ENCODE measurements at places on chromosomes 16 and 17.

DNA sequence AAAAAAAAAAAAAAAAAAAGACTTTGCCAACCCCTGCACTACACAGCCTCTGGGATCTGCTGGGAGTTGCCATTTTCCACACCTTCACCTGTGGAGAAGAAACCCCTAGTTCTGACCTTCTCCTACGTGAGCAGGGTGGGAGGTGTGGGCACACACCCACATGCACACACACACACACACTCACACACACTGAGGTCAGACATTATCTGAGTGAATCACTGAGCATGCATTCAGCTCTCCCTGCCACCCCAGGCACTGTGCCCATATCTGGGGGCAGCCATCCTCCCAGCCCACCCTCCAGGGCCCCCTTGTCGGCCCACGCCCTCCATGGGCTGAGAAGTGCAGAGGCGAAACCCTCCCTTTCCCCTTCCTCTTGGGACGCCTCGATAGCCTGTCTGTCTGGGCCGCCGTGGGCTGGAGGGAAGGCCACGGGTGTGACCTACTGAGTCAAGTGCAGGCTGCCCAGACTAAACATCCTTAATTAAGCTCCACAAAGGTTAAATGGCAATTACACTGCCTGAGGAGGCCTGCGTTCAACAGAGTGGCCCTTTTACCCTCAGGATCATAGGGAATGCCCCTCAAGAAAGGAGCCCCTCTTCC is 143.8 kb downstream of the C16orf95 start:
- no peak for DNase-seq

GRCh38 chr17:40557531-40558299 is 7.6 kb downstream of the CCR7 start:
- no peak for DNase-seq

- no peak for DNase-seq
These were observed 127.7 kb upstream of the ADAMTS18 start for GRCh38 chr16:77562497-77562896.

DNA sequence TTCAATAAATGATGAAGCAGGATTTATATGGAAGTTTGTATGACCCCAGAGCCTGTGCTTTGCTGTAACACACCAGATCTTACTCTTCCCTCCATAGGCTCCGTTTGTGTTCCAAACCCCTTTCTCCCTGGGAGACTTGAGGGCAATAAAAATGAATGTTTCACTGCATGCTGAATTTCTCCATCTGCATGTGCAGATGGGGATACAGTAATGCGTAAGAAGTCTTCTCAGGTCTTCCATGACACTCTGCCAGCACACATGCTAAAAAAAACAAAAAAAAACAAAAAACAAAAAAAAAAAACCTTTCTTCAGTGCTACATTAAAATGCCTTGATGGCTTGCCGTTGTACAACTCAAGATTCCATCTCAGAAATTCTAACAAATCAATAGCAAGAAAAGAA is 170.2 kb upstream of the ANKFN1 start:
- DNase-seq, result peak; percentile 24

GRCh38 chr16:81873843-81874752 is 95.0 kb downstream of the PLCG2 start:
- DNase-seq, result peak; percentile 49

- DNase-seq, result no peak
These were observed 1.2 kb downstream of the MAPK7 start for GRCh38 chr17:19379361-19380065.

- no peak for DNase-seq
These were observed 15.8 kb upstream of the UQCRC2 start for GRCh38 chr16:21937336-21937829.

DNA sequence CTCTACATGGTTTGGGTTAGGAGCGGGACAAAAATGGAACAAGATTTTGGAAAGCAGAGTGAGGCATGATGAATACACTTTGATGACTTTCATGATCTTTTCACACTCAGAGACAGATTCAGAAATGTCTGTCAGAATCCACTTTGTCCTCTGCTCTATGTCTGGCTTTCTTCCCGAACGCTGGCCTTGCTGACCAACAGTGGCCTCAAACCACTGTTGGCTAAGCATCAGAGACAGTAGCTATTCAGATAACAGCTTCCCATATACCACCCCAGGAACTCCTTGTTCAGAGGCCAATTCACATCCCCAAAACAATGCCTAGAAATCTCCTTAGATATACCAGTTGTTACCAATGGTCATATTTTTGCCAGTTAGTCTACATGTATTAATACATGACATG is 40.9 kb downstream of the FBXL20 start:
- no peak for DNase-seq

GRCh38 chr16:78399384-78399783 is 299.9 kb downstream of the WWOX start:
- no peak for DNase-seq
